ENCODE measurements at places on chromosomes 12 and 14. TPM values are rescaled to one million over a fixed set of nuclear protein-coding genes. Genes with fewer than 3 reads are reported as not detected.

Gene CD4
- 0.26 TPM for total RNA-seq

Gene GLI1
- total RNA-seq = 0.76 TPM

Gene CLEC12A
- not detected for total RNA-seq

Gene SYCP3
- total RNA-seq = 0.33 TPM

Gene ALX1
- not detected for total RNA-seq

Gene TEX52
- not detected for total RNA-seq

Gene MYBPC1
- total RNA-seq = not detected

Gene PRKD1
- total RNA-seq = 40.5 TPM

Gene PPFIA2
- 2.6 TPM for total RNA-seq

Gene LALBA
- total RNA-seq = not detected

Data from smooth muscle cell of the pulmonary artery (primary cell).